HT1080 (cell line): ENCODE measurements at places on chromosomes 2 and 18.

GRCh38 chr2:16373341-16373740 lies 292.3 kb downstream of the CYRIA start:
- no peak for DNase-seq

- DNase-seq: peak; percentile 37
Measured at GRCh38 chr2:67752969-67753368, 309.8 kb downstream of the C1D start.

GRCh38 chr2:73069041-73069854 lies 2.3 kb downstream of the SFXN5 start:
- DNase-seq: no peak

GRCh38 chr2:132419941-132420340 lies 3.3 kb downstream of the GPR39 start:
- DNase-seq: no peak

DNA sequence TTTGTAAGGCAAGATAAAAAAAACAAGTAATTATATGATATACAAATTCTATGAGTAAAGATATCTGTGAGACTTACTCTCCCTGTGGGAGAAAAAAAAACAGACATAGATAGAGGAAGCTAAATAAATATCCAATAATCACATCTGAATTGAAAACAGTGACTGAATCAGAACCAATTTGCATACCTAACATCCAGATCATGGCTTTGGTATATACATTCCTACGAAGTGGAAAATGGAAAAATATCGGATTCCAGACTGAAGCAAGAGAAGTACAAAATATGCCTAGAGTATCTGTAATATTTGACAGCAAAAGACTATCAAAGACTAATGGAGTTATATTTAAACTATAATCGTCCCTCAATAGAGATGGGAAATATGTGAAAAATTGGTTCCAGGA lies 1108.1 kb upstream of the CHAC2 start:
- DNase-seq: no peak

DNA sequence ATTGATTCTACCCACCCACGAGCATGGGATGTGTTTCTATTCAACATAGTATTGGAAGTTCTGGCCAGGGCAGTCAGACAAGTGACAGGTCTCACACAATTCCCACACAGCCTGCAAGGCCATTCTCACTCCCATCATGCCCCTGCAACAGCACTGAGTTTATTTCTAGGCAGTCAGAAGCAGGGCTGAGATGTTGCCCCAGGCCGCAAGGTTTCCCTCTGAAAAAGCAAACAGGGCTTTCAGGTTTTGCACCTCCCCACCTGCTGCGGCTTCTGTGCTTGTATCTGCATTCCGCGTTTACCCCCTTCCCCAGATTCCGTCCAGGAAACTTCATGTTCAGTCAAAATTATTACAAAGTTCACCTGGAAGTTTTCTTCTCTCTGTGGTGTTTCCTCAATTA lies 9.4 kb upstream of the TACR1 start:
- DNase-seq: no peak

DNA sequence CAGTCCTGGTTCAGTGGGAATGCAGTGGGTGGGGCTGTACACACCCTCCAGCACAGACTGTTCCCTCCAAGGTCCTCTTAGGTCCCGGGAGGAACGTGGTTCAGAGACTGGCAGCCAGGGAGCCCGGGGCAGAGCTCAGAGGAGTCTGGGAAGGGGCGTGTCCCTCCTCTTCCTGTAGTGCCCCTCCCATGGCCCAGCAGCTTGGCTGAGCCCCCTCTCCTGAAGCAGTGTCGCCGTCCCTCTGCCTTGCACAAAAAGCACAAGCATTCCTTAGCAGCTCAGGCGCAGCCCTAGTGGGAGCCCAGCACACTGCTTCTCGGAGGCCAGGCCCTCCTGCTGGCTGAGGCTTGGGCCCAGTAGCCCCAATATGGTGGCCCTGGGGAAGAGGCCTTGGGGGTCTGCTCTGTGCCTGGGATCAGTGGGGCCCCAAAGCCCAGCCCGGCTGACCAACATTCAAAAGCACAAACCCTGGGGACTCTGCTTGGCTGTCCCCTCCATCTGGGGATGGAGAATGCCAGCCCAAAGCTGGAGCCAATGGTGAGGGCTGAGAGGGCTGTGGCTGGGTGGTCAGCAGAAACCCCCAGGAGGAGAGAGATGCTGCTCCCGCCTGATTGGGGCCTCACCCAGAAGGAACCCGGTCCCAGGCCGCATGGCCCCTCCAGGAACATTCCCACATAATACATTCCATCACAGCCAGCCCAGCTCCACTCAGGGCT lies 17.5 kb upstream of the FAHD2A start:
- no peak for DNase-seq

- no peak for DNase-seq
Measured at GRCh38 chr2:217092710-217093379, 233.0 kb upstream of the TNP1 start.

DNA sequence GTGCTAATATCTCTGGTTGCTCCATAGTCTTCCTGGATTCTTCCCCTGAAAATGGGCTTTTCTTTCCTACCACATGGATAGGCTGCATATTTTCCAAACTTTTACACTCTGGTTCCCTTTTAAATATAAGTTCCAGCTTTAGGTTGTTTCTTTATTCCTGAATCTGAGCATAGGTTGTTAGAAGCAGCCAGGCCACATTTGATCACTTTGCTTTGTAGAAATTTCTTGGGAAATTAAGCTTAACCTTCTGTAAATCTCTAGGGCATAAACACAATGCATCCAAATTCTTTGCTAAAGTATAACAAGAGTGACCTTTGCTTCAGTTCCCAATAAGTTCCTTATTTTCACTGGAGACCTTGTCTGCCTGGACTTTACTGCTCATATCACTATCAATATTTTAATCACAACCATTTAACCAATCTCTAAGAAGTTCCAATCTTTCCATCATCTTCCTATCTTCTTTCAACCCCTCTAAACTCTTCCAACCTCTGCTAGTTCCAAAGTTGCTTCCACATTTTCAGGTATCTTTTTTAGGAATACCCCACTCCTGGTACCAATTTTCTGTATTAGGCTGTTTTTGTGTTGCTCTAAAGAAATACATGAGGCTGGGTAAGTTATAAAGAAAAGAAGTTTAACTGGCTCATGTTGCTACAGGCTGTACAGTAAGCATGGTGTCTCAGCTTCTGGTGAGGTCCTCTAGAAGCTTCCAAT lies 389.6 kb upstream of the HS6ST1 start:
- no peak for DNase-seq

- no peak for DNase-seq
Measured at GRCh38 chr2:200781616-200782015, 30.1 kb upstream of the BZW1 start.

GRCh38 chr2:103594823-103595222 lies 833.0 kb downstream of the TMEM182 start:
- DNase-seq: no peak

GRCh38 chr2:11393711-11394236 lies 49.3 kb upstream of the ROCK2 start:
- peak; percentile 59 for DNase-seq

GRCh38 chr2:23273786-23274185 lies 111.2 kb upstream of the KLHL29 start:
- peak; percentile 82 for DNase-seq

DNA sequence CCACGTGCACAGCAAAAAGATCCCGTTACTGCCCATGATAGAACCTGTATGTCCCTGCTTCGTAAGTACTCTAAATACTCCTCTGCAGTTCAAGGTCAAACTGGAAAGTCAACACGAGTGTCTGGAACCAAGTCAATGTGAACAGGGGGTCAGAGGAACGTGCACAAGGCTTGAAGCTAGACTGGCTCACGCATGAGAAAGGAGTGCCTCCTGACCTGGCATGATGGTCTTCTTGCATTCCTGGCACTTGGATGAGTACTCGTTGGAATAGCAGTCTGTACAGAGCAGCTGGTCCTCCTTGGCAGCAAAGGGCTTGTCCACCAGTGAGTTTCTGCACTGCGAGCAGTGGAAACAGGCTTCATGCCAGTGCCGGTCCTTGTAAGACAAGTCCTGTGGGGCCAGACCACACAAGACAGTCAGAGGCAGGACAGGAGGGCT lies 25.5 kb downstream of the FHL2 start:
- no peak for DNase-seq

DNA sequence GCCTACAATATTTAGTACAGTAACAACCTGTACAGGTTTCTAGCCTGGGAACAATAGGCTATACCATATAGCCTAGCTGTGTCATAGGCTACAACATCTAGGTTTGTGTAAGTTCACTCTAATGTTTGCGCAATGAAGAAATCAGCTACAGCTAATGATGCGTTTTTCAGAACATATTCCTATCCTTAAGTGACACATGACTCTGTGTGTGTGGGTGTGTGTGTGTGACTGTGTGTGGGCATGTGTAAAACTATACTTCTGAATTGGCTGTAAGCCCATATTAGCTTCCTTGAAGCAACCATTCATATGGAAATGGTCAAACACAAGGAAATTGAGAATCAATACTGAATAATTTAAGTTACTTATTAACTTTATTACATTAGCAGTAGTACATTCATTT lies 120.8 kb upstream of the SULT1C3 start:
- no peak for DNase-seq

- DNase-seq: no peak
Measured at GRCh38 chr18:32280911-32281310, 91.1 kb downstream of the MEP1B start.

- DNase-seq: no peak
Measured at GRCh38 chr18:63564021-63564420, 21.9 kb downstream of the SERPINB12 start.

- peak; percentile 70 for DNase-seq
Measured at GRCh38 chr2:230160112-230160660, 59.6 kb downstream of the SP110 start.

DNA sequence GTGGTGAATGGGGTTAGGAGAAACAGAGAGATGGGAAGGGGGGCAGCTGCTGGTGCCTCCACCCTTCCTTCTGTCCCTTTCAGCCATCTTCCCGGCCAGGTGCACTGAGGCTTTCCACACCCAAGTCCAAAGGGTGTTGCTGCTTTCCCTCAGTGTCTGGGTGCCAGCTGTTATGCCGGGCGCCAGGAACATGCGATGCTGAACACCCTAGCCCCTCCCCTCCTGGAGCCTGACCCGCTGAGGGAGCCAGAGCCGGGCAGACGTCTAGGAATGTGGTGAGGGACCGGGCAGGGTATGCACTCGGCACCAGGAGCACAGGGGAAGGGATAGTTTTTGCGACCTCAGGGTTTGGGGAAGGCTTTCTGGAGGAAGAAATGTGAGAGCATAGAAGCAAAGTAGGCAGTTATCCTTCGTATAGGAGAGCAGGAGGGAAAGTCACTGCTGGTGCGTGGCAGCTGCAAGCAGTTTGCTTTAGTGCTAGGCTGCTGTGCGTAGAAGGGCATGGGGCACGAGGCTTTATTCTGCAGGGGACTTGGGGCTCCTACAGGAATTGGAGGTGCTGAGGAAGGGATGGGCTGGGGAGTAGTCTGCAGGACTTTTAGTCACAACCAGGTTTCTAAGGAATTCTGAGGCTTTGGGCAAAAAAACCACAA lies 147.7 kb downstream of the TSN start:
- DNase-seq: peak; percentile 30

GRCh38 chr18:13725566-13726231 lies 659 bp downstream of the FAM210A start:
- peak; percentile 2 for DNase-seq

- no peak for DNase-seq
Measured at GRCh38 chr2:27225526-27225925, 8.4 kb downstream of the CAD start.

- DNase-seq: no peak
Measured at GRCh38 chr2:237480556-237480955, 6.5 kb upstream of the MLPH start.

DNA sequence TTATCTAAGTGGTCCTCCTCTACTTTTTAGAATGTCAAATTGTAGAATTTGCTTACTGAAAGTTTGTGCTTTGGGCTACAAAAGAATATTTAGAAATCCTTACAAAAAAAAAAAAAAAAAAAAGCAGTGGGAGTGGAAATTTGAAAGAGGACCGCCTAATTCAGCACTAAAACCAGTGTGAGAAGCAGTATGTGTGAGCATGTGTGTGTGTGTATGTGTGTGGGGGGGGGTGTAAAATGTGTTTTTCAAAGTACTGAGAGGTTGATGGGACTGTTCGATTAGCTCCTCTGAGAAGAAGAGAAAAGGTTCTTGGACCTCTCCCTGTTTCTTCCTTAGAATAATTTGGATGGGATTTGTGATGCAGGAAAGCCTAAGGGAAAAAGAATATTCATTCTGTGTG lies at the start of gene VIT:
Gene VIT, plus strand, starts transcription at position 175 of the 400 bp plus-strand sequence. CDS start 19,664 bp downstream, outside the sequence.
- DNase-seq: no peak

DNA sequence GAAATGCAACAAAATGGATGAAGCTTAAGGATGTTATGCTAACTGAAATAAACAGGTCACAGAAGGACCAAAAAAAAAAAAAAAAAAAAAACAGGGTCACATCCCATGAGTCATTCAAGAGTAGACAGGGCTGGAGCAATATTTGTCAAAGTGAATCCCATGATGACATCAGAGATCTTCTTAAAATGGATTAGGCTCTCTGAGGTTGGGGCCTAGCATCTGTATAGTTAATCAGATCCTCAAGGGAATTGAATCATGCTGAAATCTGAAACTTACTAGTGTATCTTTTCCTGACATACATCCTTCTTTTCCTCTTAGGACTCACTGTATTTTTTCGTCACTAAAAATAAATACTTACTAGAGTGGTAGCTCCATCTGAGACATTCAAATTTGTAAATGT lies 380.6 kb upstream of the NXPH2 start:
- DNase-seq: peak; percentile 76

DNA sequence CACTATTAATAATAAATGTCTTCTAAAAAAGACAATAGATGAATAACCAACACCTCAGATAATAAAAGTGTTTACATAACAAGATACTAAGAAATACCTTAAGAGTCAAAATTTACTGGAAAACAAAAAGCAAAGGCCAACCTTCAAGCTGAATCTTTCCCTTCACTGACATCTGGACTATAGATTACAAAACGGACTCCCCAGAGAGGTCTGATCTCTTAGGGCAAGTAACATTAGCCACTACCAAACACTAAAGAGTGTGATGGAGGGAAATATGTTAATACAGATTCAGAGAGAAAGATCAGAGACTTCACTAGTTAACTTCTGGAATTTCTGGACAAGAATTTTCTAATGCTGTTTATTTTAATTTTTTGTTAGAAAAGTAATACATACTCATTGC lies 13.9 kb downstream of the CLASP1 start:
- DNase-seq: no peak

GRCh38 chr18:27749194-27749593 lies 427.7 kb downstream of the CDH2 start:
- no peak for DNase-seq

- DNase-seq: peak; percentile 63
Measured at GRCh38 chr2:13522917-13523821, 806.4 kb downstream of the TRIB2 start.

- no peak for DNase-seq
Measured at GRCh38 chr2:47260971-47261370, 105.9 kb upstream of the STPG4 start.

DNA sequence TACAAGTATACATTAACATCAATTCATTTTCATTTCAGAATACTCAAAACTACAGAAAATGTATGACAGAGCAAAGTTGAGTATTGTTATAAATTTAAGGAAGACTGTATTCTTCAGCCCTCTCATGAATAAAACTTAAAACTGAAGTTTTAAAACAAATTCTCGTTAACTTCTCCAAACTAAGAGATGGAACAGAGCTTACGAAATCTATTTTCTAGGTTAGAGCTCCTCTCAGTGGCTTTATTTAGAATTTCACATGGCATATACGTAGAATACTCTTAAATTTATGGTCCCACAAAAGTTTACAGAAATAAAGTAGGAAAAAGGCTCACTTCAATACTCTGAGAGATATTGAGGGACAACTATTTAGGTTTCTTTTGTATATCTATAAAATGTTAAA lies 612.1 kb downstream of the KCNJ3 start:
- DNase-seq: peak; percentile 16
